ENCODE measurements at places on chromosomes 4 and X. TPM values are rescaled to one million over a fixed set of nuclear protein-coding genes. Genes with fewer than 3 reads are reported as not detected.

DNA sequence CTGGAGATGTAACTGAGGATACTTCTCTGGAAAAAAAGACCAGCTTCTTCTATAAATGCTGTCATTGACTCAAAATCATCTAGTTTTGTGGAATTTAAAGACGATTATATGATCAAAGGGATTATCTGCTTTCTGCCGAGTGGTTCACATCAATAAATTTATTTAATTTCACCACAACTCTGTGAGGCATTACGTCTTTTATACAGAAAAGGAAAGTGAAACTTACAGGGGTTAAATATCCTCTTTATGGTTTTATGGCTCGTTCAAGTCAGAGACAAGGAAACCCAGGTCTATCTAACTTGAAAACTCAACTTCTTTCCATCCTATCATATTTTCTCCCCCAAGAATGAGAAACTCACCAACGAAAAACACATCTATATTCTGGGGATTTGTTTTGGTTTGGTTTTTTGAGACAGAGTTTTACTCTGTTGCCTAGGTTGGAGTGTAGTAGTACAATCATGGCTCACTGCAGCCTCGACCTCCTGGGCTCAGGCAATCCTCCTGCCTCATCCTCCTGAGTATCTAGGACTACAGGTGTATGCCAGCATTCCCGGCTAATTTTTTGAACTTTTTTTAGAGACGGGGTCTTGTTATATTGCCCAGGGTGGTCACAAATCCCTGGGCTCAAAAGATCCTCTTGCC, 377.9 kb upstream of the EMCN start:
- no peaks in the 10 kb centered on the region for H3K4me1 ChIP-seq
- H3K4me3 ChIP-seq: peak overlapping the region; percentile 28
- no peak overlapping the region for H3K27ac ChIP-seq
- no peak for DNase-seq

- no peak within 1 kb of the TSS for H3K4me3 ChIP-seq
- no peak for DNase-seq
- no peaks in the 10 kb centered on the region for H3K4me1 ChIP-seq
- no peaks in the 10 kb centered on the region for H3K36me3 ChIP-seq
Measured at GRCh38 chrX:3006495-3006894, at the start of gene ARSH. ARSH (plus strand) TSS chrX:3006546; CDS start chrX:3006613, 67 bp downstream.

DNA sequence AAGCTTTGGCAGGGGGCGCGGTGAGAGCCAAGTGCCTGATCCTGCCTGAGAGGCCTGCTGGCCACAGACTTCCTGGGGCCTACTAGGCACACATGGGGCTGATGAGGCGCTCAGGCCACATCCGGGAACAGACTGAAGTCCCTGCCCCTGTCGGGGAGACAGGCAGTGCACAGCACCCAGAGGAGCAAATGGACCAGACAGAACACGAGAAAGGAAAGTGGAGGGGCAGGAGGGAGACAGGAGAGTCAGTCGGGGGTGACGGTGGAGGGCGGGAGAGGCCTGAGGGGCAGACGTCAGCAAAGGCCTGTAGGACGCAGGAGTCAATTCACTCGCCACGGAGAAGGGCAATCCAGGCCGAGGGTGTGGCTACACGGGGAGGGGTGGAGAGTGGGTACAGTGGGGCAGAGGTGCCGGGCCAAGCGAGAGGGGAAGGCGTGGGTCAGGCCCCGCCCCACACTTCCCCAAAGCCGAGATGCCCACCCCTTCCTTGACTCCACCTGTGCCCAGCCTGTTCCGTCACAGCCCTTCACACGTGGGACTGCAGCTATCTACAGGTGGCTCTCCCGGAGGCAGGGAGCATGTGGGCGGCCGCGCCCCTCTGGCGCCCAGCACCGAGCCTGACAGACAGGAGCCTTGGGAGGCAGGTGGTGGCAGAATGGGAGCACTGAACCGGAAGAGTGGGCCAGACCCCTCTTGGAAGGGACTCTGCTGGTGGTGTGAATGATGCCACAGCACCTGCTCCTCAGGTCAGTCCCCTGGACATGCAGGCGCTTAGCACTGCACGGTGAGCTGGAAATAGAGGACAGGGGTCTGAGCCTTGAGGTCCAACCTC, 20.5 kb downstream of the NOP14 start:
- no peak overlapping the region for H3K27ac ChIP-seq
- H3K4me1 ChIP-seq: no peaks in the 10 kb centered on the region
- no peaks in the 10 kb centered on the region for H3K27me3 ChIP-seq
- H3K36me3 ChIP-seq: peaks cover 79% of the 10 kb centered on the region
- DNase-seq: no peak

GRCh38 chr4:189305500-189305899, 635.2 kb upstream of the FRG1 start:
- H3K27me3 ChIP-seq: no peaks in the 10 kb centered on the region
- no peak overlapping the region for H3K27ac ChIP-seq
- no peak for DNase-seq
- no peaks in the 10 kb centered on the region for H3K4me1 ChIP-seq

GRCh38 chrX:17435476-17435875, 60.5 kb downstream of the NHS start:
- no peak for DNase-seq
- peaks cover 2% of the 10 kb centered on the region for H3K27me3 ChIP-seq
- H3K36me3 ChIP-seq: no peaks in the 10 kb centered on the region
- no peak overlapping the region for H3K4me3 ChIP-seq
- peaks cover 3% of the 10 kb centered on the region for H3K4me1 ChIP-seq
- H3K27ac ChIP-seq: no peak overlapping the region

PPP2R2C gene
- not detected for total RNA-seq

GRCh38 chr4:48851651-48852050, 20.8 kb downstream of the OCIAD1 start:
- no peak for DNase-seq
- no peak overlapping the region for H3K27ac ChIP-seq
- peaks cover 14% of the 10 kb centered on the region for H3K36me3 ChIP-seq
- H3K4me3 ChIP-seq: no peak overlapping the region

GRCh38 chrX:118637997-118638396, 89.4 kb upstream of the IL13RA1 start:
- no peak overlapping the region for H3K4me3 ChIP-seq
- no peaks in the 10 kb centered on the region for H3K4me1 ChIP-seq
- H3K36me3 ChIP-seq: 0 out of 2 replicates have a peak, but pooled peaks cover 2% of the 10 kb centered on the region
- H3K27me3 ChIP-seq: no peaks in the 10 kb centered on the region
- no peak overlapping the region for H3K27ac ChIP-seq

- H3K4me3 ChIP-seq: no peak overlapping the region
- H3K27ac ChIP-seq: no peak overlapping the region
- H3K27me3 ChIP-seq: peaks cover 5% of the 10 kb centered on the region
- H3K36me3 ChIP-seq: peaks cover 12% of the 10 kb centered on the region
Measured at GRCh38 chrX:53374222-53374820, 48.1 kb downstream of the SMC1A start.

DNA sequence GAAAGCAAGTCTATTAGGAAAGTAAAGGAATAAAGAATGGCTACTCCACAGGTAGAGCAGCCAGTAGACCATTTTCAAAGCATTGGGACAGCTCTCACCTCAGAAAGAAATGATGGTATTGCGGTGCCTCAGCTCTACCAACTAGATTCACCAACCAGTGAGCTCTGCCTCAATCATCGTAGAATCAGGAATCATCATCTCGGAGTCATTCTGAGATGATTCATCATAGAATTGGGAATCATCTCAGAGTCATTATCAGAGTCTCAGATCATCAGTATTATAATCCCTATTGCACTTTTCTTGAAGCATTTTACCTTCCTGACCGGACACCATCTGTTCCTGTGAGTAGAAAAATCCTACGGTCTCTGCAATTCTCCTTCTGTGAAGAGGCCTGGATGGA, 17.5 kb upstream of the SAT1 start:
- no peaks in the 10 kb centered on the region for H3K27me3 ChIP-seq
- no peaks in the 10 kb centered on the region for H3K36me3 ChIP-seq
- no peak overlapping the region for H3K27ac ChIP-seq
- no peaks in the 10 kb centered on the region for H3K4me1 ChIP-seq

DNA sequence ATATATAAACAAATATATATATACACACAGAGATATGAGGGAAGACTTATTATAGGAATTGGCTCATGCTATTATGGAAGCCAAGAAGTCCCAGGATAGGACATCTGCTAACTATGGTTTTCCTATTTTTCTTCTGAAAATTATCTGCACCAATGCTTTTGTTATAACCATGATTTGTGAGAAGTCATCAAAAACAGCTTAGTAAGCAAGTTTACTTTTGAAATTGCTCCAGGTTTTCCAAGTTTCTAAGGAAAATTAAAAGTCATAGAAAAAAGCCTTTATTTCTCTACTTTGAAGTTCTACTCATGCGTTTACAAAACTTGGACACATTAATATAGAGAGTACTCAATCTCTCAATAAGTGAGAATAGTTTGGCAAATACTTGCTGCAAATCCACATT, 213.1 kb downstream of the TRAM1L1 start:
- no peak overlapping the region for H3K4me3 ChIP-seq
- no peaks in the 10 kb centered on the region for H3K27me3 ChIP-seq
- DNase-seq: no peak
- H3K27ac ChIP-seq: no peak overlapping the region
- H3K36me3 ChIP-seq: no peaks in the 10 kb centered on the region

DNA sequence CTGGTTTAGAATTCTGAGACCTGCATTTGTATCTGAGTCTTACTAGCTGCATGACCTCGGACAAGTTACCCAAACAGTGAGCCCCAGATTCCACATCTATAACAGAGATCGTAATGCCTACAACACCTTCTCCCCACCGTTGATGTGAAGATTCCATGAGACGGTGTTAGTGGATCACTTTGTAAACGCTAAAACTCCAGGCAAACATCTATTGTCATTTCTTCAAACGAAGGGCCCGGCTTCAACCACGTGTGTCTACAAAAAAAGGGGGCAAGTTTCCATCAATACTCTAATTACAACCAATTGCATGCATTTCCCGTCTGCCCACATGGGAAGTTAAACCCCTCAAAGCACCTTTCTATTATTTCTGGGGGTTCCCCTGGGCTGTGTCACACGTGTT, 99.1 kb upstream of the ENPP6 start:
- no peaks in the 10 kb centered on the region for H3K27me3 ChIP-seq
- no peaks in the 10 kb centered on the region for H3K4me1 ChIP-seq
- DNase-seq: no peak

GRCh38 chrX:55488593-55489313, 895 bp downstream of the USP51 start:
- H3K4me3 ChIP-seq: peak overlapping the region; percentile 86
- peaks cover 2% of the 10 kb centered on the region for H3K27me3 ChIP-seq
- no peaks in the 10 kb centered on the region for H3K36me3 ChIP-seq

PF4V1 gene
- total RNA-seq: not detected

GRCh38 chr4:77344784-77345183, 187.8 kb downstream of the CCNG2 start:
- no peak overlapping the region for H3K4me3 ChIP-seq
- DNase-seq: no peak
- H3K27ac ChIP-seq: no peak overlapping the region
- no peaks in the 10 kb centered on the region for H3K4me1 ChIP-seq

DNA sequence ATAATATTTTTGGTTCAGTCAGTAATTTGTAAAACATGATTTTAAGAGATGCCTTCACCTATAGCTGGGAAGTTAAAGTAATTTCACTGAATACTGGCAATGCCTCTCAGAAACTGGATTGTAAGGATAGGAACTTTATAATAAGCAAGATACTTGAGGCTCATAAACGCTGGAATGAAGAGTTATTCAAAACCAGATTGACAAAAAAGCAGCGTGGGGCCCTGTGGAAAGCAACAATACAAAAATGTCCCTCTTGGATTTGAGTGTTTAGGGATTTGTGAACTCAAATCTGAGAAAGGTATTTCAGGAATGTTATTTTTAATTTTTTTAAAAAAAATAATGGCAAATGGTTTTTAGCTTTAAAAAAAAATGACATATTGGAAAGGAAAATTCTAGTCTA, 94.6 kb downstream of the ANK2 start:
- DNase-seq: no peak
- H3K36me3 ChIP-seq: no peaks in the 10 kb centered on the region
- H3K4me3 ChIP-seq: no peak overlapping the region
- peaks cover 3% of the 10 kb centered on the region for H3K4me1 ChIP-seq
- H3K27me3 ChIP-seq: no peaks in the 10 kb centered on the region
- no peak overlapping the region for H3K27ac ChIP-seq

DNA sequence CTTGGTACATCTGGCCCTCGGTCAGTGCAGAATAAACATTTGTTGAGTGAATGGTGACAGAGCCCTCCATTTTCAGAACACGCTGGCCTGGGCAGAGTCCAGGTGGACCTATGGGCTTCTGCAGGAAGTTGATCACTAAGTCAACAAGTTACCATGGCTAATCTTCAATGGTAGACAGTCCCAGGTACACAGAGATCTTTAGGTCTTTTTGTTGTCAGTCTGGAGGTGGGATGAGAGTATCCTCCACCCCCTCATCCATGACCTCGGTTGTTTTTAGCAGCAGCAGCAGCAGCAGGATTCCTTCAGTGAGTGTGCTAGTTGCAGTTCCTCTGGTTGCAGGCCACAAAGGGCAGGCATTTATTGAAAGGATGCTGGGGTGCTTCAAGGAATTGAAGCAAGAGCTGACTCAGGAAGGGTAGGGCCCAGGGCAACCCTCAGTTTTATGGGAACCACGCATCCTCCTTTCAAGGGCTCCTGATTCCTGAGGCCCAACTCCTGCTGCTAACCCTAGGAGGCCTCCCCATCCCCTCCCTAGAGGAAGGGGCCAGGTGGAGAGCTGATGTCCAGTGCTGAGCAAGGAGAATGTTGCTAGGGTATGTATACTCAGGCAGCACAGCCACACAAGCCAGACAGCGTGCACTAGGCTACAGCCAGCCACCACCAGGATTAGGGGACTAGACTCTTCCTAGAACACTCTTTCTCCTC, 1.7 kb upstream of the USP27X start:
- peaks cover 3% of the 10 kb centered on the region for H3K4me1 ChIP-seq
- no peak for DNase-seq
- H3K27me3 ChIP-seq: peaks cover 3% of the 10 kb centered on the region
- H3K36me3 ChIP-seq: no peaks in the 10 kb centered on the region
- no peak overlapping the region for H3K4me3 ChIP-seq

GRCh38 chr4:146186596-146186995, 11.1 kb downstream of the LSM6 start:
- H3K36me3 ChIP-seq: peaks cover 16% of the 10 kb centered on the region
- no peak for DNase-seq
- H3K4me3 ChIP-seq: no peak overlapping the region
- H3K27ac ChIP-seq: no peak overlapping the region
- H3K4me1 ChIP-seq: no peaks in the 10 kb centered on the region

DNA sequence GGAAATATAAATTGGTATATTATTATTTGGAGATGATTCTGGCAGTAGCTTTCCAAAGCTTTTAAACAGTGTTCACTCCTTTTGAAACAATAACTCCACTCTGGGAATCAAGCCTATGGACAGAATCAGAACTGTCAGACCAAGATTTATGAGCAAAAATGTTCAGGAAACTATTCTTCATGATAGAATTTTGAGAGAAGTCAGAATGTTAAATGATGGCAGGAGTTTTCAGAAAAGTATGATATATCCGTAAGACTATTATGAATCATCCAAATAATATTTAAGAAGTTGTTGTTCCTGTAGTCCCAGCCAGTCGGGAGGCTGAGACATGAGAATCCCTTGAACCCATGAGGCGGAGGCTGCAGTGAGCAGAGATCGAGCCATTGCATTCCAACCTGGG, 50.5 kb upstream of the ADGRG2 start:
- no peak overlapping the region for H3K4me3 ChIP-seq
- H3K27me3 ChIP-seq: no peaks in the 10 kb centered on the region
- H3K36me3 ChIP-seq: no peaks in the 10 kb centered on the region
- no peak for DNase-seq

LUZP4 gene
- total RNA-seq: not detected

- no peak for DNase-seq
- no peak overlapping the region for H3K27ac ChIP-seq
- peaks cover 2% of the 10 kb centered on the region for H3K36me3 ChIP-seq
- no peaks in the 10 kb centered on the region for H3K27me3 ChIP-seq
Measured at GRCh38 chrX:153771415-153772315, 7.6 kb downstream of the PLXNB3 start.
